CD4-positive, alpha-beta memory T cell (primary cell): ENCODE measurements at places on chromosomes 11 and 22. TPM values are rescaled to one million over a fixed set of nuclear protein-coding genes. Genes with fewer than 3 reads are reported as not detected.

GRCh38 chr22:40055143-40055883, 60.6 kb downstream of the FAM83F start:
- DNase-seq, result peak; percentile 72

- DNase-seq, result no peak
Observed at GRCh38 chr11:78840200-78840599, 265.5 kb upstream of the NARS2 start.

GRCh38 chr11:3158821-3159220, 6.3 kb downstream of the OSBPL5 start:
- DNase-seq, result peak; percentile 27

The ELP4 gene
- polyA plus RNA-seq, result 18.1 TPM

DNA sequence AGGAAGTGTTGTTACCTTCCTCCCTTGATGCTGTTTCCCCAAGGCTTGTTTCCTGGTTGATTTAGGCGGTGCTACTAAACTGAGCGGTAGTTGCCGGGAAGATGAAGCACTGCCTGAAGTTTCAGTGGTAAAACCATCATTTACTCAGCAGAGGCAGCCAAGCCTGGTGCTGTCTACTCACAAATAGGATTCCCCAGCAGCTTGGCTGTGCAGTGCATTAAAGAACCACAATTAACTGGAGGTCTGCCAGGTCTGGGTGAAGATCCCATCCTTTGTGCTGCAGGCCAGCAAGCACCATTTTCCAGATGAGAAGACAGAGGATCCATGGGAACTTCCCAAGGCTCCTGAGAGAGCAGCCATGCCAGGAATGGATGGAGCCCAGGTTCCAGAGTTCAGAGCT, 231.9 kb upstream of the E2F8 start:
- no peak for DNase-seq

The IRAG1 gene
- not detected for polyA plus RNA-seq
